ENCODE measurements at places on chromosomes 6 and 20.
A peak's percentile ranks its signal among the peaks of the same experiment; 100 is the strongest.

DNA sequence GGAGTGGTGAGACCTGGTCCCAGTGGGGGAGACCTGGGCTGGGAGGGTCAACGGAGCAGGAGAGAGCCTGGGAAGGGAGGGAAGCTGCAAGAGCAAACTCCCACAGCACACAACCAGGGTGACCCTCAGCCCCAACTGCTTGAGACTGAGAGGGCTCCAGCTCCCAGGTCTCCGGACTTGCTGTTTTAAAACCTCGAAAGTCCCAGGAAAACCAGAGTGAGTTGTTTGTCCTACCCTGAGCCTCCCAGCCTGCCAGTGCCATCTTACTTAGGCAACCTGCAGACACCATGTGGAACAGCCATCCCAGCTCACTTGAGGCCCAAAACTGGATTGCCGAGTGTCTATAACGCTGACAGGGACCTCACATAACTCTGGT, 4.8 kb upstream of the NTSR1 start:
- no peaks in the 10 kb centered on the region for H3K36me3 ChIP-seq
- H3K4me3 ChIP-seq, result no peak overlapping the region
- H3K27ac ChIP-seq, result peak overlapping the region; percentile 80
- peaks cover 10% of the 10 kb centered on the region for H3K27me3 ChIP-seq

DNA sequence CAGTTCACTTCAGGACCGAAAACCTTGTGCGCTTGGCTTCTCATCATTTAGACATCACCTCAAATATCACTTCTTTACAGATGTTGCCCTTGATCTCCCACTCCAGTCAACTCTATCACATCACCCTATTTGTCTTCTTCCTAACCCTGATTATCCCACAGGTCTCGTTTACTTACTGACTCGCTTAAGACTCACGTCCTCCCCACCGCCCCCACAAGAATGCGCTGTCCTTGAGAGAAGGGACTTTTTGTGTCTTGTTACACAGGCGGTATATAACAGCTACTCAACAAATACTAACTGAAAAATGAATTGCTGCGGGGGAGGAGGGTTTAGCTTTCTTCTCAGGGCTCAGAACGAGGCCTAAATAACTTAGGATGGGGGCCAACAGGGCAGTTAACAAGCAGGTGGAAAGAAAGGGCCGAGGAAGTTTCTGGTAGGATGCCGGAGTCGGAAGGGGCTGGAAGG, 527 bp downstream of the TOMM34 start:
- peak overlapping the region; percentile 92 for H3K4me3 ChIP-seq
- H3K36me3 ChIP-seq, result peaks cover 49% of the 10 kb centered on the region
- peak overlapping the region; percentile 98 for H3K27ac ChIP-seq
- peaks cover 90% of the 10 kb centered on the region for H3K4me1 ChIP-seq
- no peaks in the 10 kb centered on the region for H3K27me3 ChIP-seq

- no peak for DNase-seq
- H3K27ac ChIP-seq, result no peak overlapping the region
- H3K27me3 ChIP-seq, result peaks cover 26% of the 10 kb centered on the region
Observed at GRCh38 chr20:46990596-46991104, 96.0 kb downstream of the EYA2 start.

GRCh38 chr6:75291331-75291730, 6.7 kb upstream of the TMEM30A start:
- no peak overlapping the region for H3K27ac ChIP-seq
- DNase-seq, result no peak
- peaks cover 6% of the 10 kb centered on the region for H3K4me1 ChIP-seq
- no peaks in the 10 kb centered on the region for H3K27me3 ChIP-seq
- H3K4me3 ChIP-seq, result no peak overlapping the region

- H3K27ac ChIP-seq, result no peak overlapping the region
- peaks cover 70% of the 10 kb centered on the region for H3K36me3 ChIP-seq
- no peaks in the 10 kb centered on the region for H3K27me3 ChIP-seq
Observed at GRCh38 chr6:111270121-111270520, 182.8 kb downstream of the SLC16A10 start.

GRCh38 chr6:50143011-50143719, 93.4 kb upstream of the DEFB112 start:
- H3K27ac ChIP-seq, result no peak overlapping the region
- no peaks in the 10 kb centered on the region for H3K27me3 ChIP-seq
- H3K4me3 ChIP-seq, result no peak overlapping the region
- no peaks in the 10 kb centered on the region for H3K4me1 ChIP-seq
- DNase-seq, result no peak

GRCh38 chr6:41570259-41570615, 24.1 kb downstream of the FOXP4 start:
- H3K36me3 ChIP-seq, result peaks cover 8% of the 10 kb centered on the region
- peaks cover 21% of the 10 kb centered on the region for H3K4me1 ChIP-seq
- H3K4me3 ChIP-seq, result no peak overlapping the region

GRCh38 chr20:37933786-37934633, 31.1 kb downstream of the VSTM2L start:
- no peaks in the 10 kb centered on the region for H3K4me1 ChIP-seq
- H3K27ac ChIP-seq, result no peak overlapping the region
- no peak overlapping the region for H3K4me3 ChIP-seq
- peaks cover 11% of the 10 kb centered on the region for H3K27me3 ChIP-seq
- no peaks in the 10 kb centered on the region for H3K36me3 ChIP-seq

- H3K4me1 ChIP-seq, result no peaks in the 10 kb centered on the region
- peaks cover 16% of the 10 kb centered on the region for H3K27me3 ChIP-seq
- no peak for DNase-seq
- H3K4me3 ChIP-seq, result no peak overlapping the region
- no peaks in the 10 kb centered on the region for H3K36me3 ChIP-seq
Observed at GRCh38 chr20:47063407-47063806, 168.8 kb downstream of the EYA2 start.

Measured in activated naive CD8-positive, alpha-beta T cell treated with anti-CD3 and anti-CD28 coated beads, Interleukin-2, amount 50 U/mL, for 24 hours (primary cell).